ENCODE measurements at places on chromosomes 5 and 9.

- no peak for DNase-seq
Observed at GRCh38 chr5:23103566-23103965, 250.4 kb upstream of the CDH12 start.

DNA sequence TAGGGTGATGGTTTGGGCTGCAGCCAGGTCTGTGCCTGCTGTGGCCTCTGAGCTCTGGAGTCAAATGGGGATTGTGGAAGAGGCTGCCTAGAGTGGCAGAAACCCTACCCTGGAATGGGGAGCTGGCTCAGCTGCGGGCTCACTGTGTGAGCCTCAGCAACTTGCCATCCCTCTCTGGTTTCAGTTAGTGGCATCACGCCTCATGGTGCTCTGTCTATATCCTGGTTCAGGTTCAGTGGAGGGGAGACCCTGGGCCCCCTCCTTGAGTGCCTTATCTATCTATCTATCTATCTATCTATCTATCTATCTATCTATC, 132.6 kb downstream of the PHF2 start:
- no peak for DNase-seq

GRCh38 chr5:127844581-127845021, 141.4 kb downstream of the CCDC192 start:
- DNase-seq = no peak

DNA sequence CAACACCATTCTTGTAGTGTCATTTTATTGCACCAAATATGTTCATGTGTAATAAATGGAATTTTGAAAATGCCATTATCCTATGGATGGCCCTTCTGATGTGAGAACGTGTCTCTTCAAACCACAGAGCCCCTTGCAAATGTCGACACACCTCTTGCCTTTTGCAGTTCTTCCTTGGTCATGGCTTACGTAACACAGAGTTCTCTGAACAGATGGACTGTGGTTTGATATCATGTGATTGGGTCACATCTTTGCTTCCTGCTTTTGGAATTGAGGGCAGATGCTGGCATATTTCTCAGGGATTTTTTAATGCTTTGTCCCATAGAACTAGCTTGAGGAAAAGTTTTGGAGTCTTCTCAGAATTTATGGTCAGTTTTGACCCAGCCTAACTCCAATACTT, 4.6 kb downstream of the TGFBR1 start:
- no peak for DNase-seq

DNA sequence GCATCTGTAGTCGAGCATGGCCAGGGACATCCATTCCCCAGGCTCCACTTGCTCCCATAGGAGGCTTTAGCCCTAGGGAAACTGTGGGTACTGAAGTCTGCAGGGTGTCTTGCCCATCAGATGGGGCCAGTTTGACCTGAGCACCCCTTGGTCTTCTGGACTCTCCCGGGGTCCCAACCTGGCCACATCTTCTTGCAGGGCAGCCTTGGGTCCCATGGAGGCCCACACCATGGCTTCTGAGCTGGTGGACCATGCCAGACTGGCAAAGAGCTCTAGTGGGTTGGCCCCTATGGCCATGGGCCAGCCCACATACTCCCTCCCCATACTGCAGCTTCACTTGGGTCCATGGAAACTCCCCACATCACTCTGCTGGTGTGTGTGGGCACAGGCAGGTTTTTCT, 154.4 kb upstream of the PRLR start:
- no peak for DNase-seq

- no peak for DNase-seq
Observed at GRCh38 chr9:132204883-132205282, 43.0 kb downstream of the NTNG2 start.

GRCh38 chr5:64074533-64074932, 91.1 kb upstream of the RNF180 start:
- DNase-seq = no peak

- no peak for DNase-seq
Observed at GRCh38 chr9:72827950-72828731, 124.7 kb downstream of the ALDH1A1 start.

GRCh38 chr9:1580215-1580614, 434.9 kb upstream of the SMARCA2 start:
- no peak for DNase-seq

DNA sequence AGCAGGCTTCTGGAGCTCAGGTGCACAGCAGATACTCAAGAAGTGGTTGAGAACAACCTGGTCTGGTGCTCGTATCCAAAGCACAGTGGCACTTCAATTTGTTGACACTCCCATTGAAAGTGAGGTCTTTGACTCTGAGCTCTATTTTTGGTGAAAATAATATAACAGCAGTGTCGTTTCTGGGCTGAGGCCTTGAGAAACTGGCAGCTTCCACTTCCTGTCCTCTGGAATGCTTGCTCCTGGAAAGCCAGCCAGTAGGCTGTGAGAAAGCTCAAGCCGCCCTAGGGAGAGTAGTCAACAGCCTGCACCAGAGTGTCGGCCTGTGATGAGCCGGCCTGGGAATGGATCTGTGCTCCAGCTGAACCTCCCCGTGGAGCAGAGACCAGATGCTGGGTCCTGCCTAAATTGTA, 6.8 kb upstream of the SUSD3 start:
- no peak for DNase-seq

GRCh38 chr5:136192015-136192525, 892 bp downstream of the SMIM32 start:
- no peak for DNase-seq

- DNase-seq = no peak
Observed at GRCh38 chr5:13244151-13244550, 700.3 kb downstream of the DNAH5 start.

- no peak for DNase-seq
Observed at GRCh38 chr9:7320139-7320538, 479.4 kb downstream of the DMAC1 start.

GRCh38 chr9:6426117-6426516, 13.1 kb downstream of the UHRF2 start:
- no peak for DNase-seq

DNA sequence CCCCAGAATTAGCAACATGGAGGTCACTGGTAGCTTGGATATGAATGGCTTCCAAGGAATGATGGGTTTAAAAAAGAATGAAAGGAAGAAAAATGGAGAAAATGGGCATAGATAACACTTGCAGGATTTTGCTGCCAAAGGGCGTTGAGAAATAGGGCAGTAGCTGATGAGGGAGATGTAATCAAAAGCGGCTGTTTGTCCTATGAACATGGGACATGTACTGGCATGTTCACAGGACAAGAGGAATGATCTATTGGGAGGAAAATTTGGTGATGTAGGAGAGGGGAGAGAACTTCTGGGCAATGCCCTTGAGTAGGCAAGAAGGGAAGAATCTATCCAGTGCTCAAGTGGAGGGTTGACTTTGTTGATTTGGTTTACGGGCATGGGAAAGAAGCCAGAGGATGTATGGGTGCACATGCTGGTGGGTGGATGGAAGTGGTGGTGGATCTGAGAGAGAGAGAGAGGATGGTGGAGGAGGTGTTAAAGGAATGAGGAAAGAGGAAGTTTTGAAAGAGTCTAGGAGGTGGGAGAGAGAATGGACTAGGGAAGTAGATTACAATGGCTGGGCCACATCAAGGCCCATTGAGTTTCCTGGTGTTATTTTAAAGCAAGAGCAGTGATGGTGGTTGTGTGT, 115.1 kb upstream of the MVB12B start:
- DNase-seq = no peak

DNA sequence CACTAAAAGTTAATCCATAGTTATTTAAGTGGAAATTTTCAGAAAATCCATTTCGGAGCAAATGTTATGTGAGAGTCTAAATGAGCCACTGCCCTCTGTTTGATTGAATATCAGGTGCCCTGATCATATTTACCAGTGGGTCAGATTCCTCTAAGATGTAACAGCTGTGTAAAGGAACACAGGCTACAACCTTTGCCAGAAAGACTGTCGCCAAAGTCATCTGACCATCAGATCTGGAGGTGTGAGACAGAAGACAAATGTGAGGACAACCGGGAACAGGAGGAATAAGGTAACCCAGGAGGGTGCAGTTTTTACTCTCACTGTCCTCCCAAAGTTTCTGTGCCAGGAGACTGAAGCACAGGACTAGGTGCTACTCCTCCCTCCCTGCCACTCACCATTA, 90.8 kb downstream of the CAAP1 start:
- no peak for DNase-seq

- DNase-seq = no peak
Observed at GRCh38 chr5:124856726-124857125, 110.3 kb upstream of the ZNF608 start.

- no peak for DNase-seq
Observed at GRCh38 chr5:111551161-111551560, 38.8 kb upstream of the STARD4 start.

GRCh38 chr5:179262126-179262920, 82.9 kb downstream of the ADAMTS2 start:
- DNase-seq = no peak

- no peak for DNase-seq
Observed at GRCh38 chr9:105722099-105722498, 27.8 kb downstream of the TMEM38B start.

DNA sequence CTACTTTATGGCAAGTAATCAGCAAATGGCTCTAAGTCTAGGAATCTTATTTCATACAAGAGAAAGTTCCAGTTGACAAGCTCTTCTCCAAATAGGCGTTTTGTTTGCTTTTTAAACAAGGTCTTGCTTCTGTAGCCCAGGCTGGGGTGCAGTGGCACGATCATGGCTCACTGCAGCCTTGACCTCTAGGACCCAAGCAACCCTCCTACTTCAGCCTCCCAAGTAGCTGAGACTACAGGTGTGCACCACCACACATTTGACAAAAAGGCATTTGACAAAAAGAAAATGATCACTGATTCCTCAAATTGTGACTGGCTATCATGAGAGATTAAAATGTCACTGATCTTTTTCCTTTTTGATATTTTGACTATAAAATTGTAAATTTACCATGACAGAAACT, 31.8 kb downstream of the NR6A1 start:
- no peak for DNase-seq

- DNase-seq = no peak
Observed at GRCh38 chr5:73435759-73436534, 12.6 kb downstream of the FOXD1 start.

DNA sequence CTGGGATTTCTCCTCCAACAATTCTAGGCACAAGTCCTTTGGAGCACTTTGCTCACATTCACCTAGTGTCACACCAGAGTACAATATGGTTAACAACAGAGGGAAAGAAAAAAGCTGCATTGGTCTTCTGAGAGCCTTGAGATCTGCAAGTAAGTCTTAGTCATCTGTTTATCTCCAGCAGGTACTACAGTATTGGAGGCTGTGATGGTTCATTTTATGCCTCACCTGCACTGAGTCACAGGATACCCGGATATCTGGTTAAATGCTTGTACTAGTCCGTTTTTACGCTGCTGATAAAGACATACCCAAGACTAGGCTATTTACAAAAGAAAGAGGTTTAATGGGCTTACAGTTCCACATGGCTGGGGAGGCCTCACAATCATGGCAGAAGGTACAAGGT, 525.0 kb downstream of the NR2F1-AS1 start:
- DNase-seq = no peak

DNA sequence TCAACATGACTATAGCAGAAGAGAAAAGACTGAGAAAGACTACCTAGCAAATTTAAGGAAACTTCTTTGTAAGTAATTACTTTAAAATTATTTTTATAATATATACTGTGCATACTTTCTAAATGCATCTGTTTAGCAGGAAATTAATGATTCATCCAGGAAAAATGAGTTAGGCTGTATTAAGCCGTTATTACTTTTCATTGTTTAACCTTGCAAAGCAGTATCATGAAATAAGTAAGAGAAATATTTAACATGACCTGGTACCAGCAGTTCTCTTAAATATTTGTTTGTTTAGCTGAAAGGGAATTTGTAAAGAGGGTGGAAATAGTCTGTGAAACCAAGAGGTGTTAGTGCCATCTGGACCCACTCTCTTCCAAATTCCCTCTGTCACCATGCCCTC, 175.0 kb downstream of the GNAQ start:
- no peak for DNase-seq

GRCh38 chr5:15719784-15720183, 219.8 kb downstream of the FBXL7 start:
- DNase-seq = no peak

- DNase-seq = no peak
Observed at GRCh38 chr9:27586304-27586703, 13.0 kb upstream of the C9orf72 start.

All from stimulated activated CD8-positive, alpha-beta memory T cell treated with anti-CD3 and anti-CD28 coated beads, Interleukin-7, amount 100 ng/mL, for 48 hours (primary cell).